ENCODE measurements at places on chromosomes 5 and 9.

- DNase-seq: no peak
Observed at GRCh38 chr9:134518004-134518606, 123.5 kb upstream of the COL5A1 start.

GRCh38 chr9:21357479-21358460 lies 7.1 kb upstream of the IFNA6 start:
- DNase-seq: peak; percentile 23

DNA sequence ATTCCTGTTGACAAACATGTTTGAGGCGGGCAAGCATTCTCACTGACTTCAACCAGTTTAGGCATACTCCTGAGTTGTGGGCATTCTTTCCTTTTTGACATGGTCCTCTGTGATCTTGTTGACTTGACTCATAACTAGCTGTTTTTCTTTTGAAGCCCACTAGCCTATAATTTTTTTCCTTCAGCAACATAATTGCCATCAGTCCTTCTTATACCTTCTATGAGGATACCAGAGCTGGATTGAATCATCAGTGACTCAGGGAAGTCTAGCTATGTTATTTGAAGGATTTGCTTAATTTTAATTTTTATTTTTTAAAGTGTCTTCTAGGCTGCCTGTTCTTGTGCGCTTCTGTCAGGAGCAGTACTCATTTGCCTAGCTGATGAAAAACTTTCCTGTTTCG lies 259.5 kb downstream of the NR3C1 start:
- no peak for DNase-seq

- DNase-seq: no peak
Observed at GRCh38 chr5:127355337-127355736, 64.7 kb downstream of the MEGF10 start.

- DNase-seq: no peak
Observed at GRCh38 chr5:96903300-96903699, 27.0 kb downstream of the ERAP2 start.

GRCh38 chr5:3680821-3681220 lies 85.2 kb downstream of the IRX1 start:
- DNase-seq: no peak

DNA sequence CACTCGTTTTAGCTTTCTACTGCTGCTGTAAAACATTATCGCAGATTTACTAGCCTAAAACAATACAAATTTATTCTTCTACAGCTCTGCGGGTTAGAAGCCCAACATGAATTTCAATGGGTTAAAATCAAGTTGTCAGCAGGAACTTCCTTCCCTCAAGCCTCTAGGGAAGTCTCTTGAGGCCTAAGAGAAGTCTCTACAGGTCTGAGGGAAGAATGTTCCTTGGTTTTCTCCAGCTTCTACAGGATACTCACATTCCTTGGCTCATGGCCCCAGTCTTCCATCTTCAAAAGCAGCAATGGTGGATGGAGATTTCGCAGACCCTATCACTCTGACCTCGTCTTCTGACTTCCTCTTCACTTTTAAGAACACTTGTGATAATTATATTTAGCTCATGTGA lies 21.6 kb upstream of the SSBP2 start:
- DNase-seq: no peak

Data from CD4-positive, alpha-beta T cell treated with Interleukin-15 for 4 hours (primary cell).